ENCODE measurements at places on chromosomes 7 and 10.

DNA sequence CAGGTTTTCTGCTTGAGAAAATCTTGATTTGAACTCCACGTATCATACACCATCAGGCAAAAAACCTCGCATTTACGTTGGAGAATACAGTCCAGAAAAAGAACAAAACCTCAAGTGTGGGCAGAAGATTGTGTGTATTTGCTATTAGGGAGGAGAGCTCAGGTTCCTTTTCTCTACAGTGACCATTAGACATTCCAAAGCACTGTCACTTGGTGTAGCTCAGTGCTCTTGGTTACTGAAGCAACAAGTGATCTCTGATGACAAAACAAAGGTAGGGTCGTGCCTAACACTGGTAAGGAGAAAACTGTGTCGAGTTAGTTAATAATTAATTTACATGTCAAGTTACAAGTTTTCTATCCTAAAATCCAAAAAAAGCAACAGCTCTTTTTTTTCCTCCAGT is 72.6 kb downstream of the C1GALT1 start:
- no peak for DNase-seq

GRCh38 chr7:50795831-50796230 is 13.1 kb upstream of the GRB10 start:
- no peak for DNase-seq

DNA sequence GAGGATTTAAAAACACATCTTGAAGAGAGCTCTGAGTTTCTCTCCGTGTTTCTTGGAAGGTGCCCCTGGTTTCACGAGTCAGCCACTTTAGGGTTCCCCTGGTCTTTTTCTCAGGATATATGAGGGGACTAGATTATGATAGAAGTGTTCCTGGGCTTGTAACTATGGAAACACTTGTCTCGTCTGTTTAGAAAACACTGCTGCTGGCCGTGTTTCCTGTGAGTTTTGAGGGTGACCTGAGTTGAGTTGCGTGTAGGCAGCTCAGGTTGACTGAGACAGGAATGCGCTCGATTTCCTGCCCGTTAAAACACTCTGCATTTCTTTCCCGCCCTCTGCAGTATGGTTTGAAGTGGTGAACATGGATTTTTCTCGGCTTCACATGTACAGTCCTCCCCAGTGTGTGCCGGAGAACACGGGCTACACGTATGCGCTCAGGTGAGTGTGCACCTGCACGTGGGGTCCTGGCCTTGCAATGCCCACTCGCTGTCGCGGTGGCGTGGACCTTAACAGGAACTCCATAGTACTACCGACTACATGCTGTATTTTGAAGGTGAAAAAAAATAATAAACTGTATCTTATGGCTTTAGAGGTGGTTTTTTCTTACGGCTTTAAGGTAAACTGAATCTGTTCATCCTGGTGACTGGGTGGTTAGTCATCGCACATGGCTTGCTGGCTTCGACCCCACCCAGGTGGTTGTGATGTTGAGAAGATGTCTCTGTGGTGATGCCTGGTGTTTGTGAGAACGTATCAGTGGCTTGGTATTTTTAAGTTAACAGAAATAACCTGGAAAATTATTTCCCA is at the start of gene SUN1:
SUN1 (plus strand) TSS at position 310 of the 801 bp plus-strand sequence; CDS start at position 359, 49 bp downstream.
- peak; percentile 36 for DNase-seq

- no peak for DNase-seq
Observed at GRCh38 chr10:131875501-131875900, 25.3 kb upstream of the PPP2R2D start.

DNA sequence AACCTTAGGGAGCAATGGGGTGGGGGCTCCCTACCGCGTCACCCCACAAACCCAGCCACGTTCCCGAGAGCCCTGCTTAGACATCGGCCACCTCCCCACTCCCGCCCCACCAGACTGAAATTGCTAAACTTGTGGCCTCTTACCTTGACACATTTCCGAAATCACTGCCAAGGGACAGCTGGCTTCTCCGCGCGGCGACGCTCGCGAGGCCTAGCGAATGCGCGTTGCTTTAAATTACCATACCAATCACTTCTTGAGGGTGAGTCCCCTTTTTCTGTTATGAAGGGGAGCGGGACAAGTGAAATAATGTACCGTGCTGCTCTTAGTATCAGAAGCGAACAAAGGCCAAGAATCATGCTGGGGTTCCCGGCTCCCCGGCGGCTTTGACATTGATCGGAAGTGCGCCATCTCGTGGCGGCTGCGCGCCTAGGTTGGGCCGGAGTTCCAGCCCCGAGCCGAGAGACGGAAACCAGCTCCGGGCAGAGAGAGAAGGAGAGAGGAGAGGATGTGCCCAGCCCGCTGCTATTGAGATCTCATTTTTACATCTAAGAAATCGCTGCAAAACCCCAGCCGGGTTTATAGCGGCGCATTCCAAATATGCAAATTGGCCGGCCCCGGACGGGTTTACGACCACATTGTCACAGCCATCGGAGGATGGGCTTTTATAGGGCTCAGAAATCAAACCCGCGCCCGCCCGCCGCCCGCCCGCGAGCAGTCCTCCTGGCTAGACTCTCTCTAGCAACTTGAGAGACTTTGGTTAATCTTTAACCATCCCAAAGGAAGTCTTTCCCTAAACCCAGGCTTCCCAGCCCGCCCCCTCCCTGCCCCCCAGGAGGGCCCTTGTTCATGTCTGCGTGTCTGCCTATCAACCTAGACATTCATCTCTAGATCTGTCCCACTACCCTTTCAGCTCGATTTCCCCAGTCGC is 5.3 kb downstream of the HOXA11 start:
- peak; percentile 76 for DNase-seq

- DNase-seq, result peak; percentile 28
Observed at GRCh38 chr10:121426307-121426706, 171.9 kb downstream of the FGFR2 start.

DNA sequence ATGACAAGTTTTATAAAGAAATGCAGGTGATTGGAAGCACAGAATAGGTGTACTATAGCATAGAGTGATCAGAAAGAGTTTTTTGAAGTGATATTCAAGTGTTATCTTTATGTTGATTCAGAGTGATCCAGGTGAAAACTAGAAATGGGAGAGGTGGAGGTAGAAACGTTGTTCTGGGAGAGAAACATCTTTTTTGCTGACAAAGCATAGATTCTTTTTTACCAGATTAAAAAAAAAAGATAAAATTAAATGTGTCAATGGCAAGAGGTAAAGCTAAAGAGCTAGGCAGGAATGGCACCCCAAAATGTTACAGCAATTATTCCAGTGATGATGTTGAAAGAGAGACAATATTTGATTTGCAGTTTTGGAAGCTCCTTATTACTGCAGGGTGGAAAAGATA is 12.6 kb upstream of the VSTM2A start:
- no peak for DNase-seq

DNA sequence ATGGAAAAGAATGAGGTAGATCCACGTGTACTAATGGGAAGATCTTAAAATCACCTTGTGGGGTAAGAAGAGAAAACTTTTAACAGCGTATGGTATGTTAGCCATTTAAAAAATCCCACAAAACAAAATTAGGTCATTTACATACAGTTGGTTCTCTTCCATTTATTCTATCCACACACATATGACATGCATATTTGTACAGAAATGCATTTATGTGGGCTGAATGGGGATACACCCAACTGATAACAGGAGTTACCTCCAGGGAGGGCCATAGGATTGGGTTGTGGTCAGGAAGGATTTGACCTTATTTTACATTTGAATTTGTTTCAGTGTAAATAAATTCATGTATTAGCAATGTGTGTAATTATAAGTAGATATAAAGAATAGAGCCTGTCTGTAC is 71.5 kb downstream of the MCMBP start:
- DNase-seq, result no peak

- DNase-seq, result no peak
Observed at GRCh38 chr10:79984851-79985250, 35.9 kb upstream of the SFTPD start.

- no peak for DNase-seq
Observed at GRCh38 chr10:99983280-99983988, 26.3 kb downstream of the DNMBP start.

- no peak for DNase-seq
Observed at GRCh38 chr7:92717993-92718716, 118.2 kb downstream of the CDK6 start.

DNA sequence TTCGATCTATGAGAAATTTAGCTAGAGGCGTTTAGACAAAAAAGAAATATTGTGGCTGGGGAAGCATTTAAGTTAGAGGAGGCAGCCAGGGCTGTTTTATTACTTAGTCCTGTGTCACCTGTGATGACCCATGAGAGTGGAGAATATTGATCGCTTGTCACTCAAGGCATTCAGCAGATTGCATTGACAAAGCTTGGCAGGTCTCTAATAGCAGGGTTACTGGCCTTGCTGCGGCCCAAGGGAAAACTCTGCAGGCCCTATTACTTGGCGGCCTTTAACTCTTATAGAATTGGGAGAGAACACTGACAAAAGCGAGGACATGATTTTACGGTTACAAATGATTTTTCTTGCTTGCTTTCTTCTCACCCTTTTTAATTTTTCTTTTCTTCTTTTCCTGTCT is 473.5 kb downstream of the AUTS2 start:
- DNase-seq, result no peak

- no peak for DNase-seq
Observed at GRCh38 chr10:124162136-124162535, 68.7 kb upstream of the CHST15 start.

DNA sequence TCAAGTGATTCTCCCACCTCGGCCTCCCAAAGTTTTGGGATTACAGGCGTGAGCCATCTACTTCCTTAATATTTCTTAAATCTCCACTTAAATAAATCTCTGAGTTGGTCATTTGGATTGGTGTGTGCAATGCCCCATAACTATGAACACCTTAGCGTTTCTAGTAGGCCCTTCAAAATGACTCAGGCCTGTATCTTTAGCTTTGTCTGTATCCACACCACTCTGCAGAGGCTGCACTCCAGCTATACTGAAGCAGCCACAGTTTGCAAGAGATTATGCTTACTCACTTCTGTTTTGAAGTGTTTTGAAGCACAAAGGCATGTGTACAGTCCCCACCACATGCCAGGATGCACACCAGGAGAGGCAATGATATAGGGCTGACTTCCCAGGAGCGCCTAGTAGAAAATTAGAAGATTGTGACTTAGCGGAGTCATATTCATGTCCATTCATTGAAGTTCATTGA is 2.4 kb upstream of the ST7 start:
- DNase-seq, result no peak

DNA sequence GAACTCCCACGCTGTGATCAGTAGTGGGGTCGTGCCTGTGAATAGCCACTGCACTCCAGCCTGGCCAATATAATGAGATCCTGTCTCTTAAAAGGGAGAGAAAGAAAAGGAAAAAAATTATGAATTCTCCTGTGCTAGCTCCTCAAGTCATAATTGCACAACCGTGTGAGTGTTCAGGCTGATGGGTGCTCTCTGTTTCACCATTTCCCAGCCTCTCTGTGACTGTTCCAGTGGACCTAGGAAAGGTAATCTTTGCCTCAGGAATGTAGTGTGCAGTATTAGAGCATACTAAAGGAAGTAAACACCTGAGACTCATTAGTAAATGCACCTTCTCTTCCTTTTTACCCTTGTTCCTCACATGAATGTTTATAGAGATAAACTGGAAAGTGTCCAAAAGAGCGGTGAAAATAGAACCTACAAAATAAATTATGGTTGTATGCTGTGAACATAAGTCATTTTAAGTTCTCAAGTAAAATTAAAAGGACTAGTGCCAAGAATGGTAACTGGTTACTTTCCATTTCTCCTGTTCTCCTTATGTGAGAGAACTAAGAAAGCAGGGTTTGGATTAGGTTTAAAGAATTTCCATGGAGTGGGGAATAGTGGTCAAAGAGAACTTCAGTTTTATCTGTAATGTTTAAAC is 42.7 kb downstream of the INPP5F start:
- no peak for DNase-seq

- peak; percentile 8 for DNase-seq
Observed at GRCh38 chr7:2465928-2466327, 10.3 kb downstream of the GRIFIN start.

- DNase-seq, result no peak
Observed at GRCh38 chr10:126892226-126893175, 12.7 kb upstream of the DOCK1 start.

DNA sequence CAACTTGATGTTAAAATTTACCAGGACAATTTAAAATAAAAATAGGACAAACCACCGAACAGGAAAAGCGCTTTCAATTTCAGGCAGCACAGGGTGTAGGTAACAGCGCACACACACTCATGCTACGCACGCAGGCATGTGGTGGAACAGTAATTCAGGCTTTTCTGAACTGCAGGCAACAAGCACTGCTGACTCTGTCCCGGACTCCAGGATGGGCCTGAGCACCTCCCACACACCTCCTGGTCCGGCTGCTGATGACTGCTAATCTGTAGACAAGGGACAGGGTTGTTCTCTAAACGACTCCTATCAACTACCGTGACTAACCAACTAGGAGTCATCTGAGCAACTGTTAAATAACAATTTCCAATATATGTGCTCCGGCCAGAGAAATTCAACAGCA is 192.6 kb upstream of the FRMD4A start:
- DNase-seq, result no peak

DNA sequence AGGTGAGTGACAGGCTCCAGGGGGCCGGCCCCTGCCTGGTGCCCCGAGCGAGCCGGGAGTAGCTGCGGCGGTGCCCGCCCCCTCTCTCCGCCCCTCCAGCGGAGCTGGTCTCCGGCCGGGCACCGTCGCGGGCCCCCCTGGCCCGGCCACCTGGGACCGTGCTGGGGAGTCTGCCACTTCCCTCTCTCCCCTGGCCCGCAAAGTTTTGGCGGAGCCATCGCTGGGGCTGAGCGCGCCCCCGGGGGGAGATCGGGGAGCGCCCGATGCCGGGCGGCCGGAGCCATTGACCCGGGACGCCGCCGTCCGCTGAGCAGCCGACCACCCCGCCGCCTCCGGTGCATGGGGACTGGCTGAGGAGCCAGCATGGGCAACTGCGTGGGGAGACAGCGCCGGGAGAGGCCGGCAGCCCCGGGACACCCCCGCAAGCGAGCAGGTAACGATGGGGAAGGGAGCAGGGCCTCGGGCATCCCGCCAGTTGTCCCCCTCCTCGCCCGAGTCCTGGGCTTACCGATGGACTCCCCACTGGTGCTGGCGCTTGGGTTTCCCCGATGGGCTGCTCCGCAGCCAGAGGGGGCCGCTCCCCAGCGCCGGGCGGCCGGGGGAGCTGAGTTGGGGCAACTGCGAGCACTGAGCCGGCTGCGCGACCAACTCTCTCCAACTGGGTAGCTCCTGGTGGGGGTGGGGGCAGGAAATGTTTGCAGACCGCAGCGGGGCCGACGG is at the start of gene UBTD1:
UBTD1 (plus strand) TSS at position 84 of the 720 bp plus-strand sequence; CDS start at position 364, 280 bp downstream.
- DNase-seq, result peak; percentile 62

- no peak for DNase-seq
Observed at GRCh38 chr10:24606021-24606420, 117.7 kb downstream of the ARHGAP21 start.

- peak; percentile 61 for DNase-seq
Observed at GRCh38 chr10:69866688-69867461, 65.2 kb downstream of the COL13A1 start.

Measured in HAP-1 (cell line).